ENCODE measurements at places on chromosomes 16 and 17.

GRCh38 chr17:68662037-68662432, 60.9 kb upstream of the FAM20A start:
- no peak for DNase-seq

- DNase-seq: no peak
Observed at GRCh38 chr17:16129441-16130205, 85.7 kb downstream of the NCOR1 start.

GRCh38 chr16:77299395-77299794, 100.2 kb downstream of the SYCE1L start:
- no peak for DNase-seq

GRCh38 chr16:2040787-2041522, 6.7 kb downstream of the NTHL1 start:
- DNase-seq: no peak

- no peak for DNase-seq
Observed at GRCh38 chr17:30310562-30310961, 18.8 kb upstream of the BLMH start.

GRCh38 chr17:48441231-48441711, 11.3 kb upstream of the SKAP1 start:
- DNase-seq: no peak

DNA sequence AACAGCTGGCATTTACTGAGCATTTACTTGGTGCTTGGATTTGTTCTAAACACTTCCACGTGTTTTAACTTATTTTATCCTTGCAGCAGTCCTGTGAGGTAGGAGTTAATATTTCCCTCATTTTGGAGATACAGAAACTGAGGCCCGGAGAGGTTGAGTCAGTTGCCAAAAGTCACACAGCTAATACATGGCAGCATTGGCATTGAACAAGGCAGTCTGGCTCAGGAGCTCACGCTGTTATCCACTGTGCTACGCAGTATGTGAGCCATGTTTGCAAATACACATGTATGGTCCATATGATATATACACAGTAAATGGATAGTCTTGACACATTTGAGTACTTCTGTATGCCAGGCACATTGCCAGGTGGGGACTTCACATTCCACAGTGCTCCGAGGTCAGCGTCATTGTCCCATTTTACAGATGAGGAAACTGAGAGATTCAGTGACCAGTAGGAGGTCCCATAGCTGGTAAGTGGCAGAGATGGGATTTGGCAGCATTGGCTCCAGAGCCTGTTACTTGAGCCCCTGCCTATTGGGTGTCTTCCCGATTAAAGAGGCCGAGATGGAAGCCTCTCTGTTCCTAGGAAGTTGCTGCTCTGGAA, 110.7 kb downstream of the ABCC6 start:
- no peak for DNase-seq

DNA sequence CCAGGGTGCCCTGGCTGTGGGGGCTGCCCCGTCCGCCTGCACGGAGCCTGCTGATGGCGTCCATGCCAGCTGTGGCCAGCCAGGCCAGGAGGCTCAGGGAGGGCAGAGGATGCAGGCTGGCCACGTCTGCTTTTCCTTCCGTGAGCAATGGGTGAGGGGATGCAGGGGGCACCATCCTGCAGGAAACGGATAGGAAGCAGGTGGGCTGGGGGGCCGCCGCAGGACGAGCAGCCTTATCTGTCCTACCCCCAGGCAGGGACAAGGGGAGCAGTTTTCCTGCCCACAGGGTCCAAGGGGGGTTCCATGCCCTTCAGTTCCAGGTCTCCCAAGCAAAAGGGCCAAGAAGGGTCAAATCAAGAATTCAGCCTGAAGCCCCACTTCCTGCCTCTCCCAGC, 6.8 kb downstream of the DUS1L start:
- no peak for DNase-seq

DNA sequence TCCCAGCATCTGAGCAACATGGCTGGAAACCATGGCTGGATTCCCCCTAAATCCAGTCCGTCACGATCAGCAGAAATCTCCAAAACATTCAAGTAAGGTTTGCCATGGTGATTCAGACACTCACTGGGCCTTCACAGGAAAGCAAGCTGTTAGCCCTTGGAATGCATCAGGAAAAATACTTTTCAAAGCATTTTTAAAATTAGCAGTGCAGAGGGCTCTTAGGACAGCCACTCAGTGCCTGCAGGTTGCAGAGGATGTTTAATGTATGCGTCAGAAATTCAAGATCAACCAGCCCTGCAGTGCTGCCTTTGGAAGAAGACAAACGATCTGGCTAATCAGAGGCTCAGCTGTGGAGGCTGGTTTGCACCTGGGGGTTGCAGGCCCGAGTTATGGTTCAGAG, 50.3 kb downstream of the FOXL1 start:
- DNase-seq: no peak

GRCh38 chr16:12833926-12834325, 30.2 kb upstream of the CPPED1 start:
- DNase-seq: no peak

DNA sequence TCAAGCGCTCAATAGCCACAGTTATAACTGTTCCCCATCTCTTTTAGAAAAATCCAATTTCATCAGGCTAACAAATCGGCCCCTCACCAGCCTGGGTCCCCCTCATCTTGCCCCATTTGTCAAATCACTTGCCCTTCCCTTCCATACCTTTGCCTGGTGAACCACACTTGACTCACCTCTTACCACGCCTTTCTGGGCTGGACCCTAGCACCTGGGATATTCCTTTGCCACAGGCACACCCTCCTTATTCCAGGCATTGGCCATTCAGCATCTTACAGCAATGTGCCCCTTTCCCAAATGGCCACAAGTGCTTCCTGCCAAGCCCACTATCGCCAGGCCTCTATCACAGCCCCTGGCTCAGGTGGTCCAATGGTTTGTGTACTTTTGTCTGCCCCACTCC, 14.9 kb downstream of the CMTM4 start:
- no peak for DNase-seq

- DNase-seq: no peak
Observed at GRCh38 chr17:19464031-19465026, 53.3 kb downstream of the RNF112 start.

GRCh38 chr17:81037798-81038733, 3.1 kb downstream of the BAIAP2 start:
- DNase-seq: no peak
